ENCODE measurements at places on chromosomes 2 and 18.

DNA sequence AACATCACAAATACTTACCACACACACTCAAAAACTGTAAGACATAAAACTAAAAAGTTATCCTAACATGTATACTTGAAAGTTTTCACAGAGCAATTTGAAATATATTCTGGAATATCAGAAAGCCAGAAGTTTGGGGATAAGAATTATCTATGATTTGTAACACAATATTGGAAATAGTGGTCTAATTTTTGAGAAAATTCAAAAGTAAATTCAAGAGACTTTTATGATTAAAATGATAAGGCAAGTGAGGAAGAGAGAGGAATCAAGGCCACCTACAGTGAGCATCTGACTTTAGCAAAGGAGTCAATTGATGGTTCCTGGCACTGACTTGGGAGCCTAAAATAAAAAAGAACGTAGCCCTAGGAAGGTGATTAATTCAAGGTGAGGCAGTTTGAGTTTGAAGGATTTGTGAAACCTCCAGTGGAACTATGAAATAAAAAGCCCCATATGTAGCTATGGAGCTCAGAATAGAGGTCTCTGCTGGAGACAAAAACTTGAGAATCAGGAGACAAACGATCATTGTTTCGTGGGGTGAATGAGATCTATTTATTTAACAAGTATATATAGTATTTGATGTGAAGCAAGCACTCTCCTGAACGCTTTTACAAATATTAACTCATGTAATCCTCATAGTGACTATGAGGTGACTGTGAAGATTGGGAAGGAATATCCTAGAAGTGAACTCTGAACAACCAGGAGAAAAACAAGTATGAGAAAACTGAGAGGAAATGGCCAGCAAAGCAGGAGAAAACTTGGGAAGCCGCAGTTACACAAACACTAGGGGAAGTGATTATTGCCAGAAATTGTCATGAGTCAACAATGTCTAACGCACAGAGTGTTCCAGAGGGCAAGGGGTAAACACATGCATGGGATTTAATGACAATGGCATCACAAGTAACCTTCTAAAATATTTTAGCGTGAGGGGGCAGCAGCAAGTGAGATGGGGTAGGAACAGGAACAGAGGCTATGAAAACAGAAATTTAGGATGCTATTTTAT lies 12.8 kb downstream of the TFPI start:
- H3K27ac ChIP-seq = no peak overlapping the region
- no peak overlapping the region for H3K4me3 ChIP-seq
- no peaks in the 10 kb centered on the region for H3K4me1 ChIP-seq
- peaks cover 6% of the 10 kb centered on the region for H3K27me3 ChIP-seq
- H3K36me3 ChIP-seq = no peaks in the 10 kb centered on the region
- DNase-seq = no peak

GRCh38 chr18:79914614-79915160 lies 36.8 kb downstream of the SLC66A2 start:
- H3K4me1 ChIP-seq = peaks cover 24% of the 10 kb centered on the region
- peak overlapping the region; percentile 14 for H3K27ac ChIP-seq
- H3K4me3 ChIP-seq = peak overlapping the region; percentile 31

- peaks cover 18% of the 10 kb centered on the region for H3K4me1 ChIP-seq
- H3K27ac ChIP-seq = no peak overlapping the region
- no peaks in the 10 kb centered on the region for H3K27me3 ChIP-seq
Observed at GRCh38 chr2:225091336-225091735, 49.1 kb upstream of the DOCK10 start.

DNA sequence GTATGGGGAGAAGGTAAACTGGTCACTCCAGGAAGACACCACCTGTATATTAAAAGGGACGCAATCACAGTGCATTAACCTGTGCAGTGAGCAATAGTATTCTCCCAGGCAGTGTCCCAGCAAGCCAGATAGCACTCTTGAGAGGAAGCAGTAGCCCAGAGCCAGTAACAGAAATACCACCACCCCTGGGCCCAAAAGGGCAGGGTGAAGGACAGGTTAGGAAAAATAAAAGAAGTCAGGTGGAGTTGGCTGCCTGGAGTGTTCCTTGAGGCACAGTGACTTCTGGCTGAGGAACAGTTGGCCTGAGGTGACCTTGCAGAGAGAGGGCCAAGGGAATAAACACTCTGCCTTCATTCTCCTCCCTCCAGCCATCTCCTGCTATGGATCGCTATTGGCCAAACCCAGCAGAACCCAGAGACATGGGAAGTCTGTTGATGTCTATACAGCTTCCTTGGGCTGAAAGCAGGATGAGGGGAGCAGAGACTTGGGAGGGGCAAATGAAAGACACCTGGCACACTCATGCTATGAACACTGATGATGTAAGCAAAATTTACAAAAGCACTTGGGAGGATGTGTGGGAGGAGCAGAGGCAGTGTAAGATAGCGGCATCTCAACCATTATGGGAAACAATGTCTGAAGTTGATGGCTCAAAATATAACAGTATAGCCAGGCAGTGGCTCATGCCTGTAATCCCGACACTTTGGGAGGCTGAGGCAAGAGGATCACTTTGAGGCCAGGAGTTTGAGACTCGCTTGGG lies 7.5 kb downstream of the C18orf32 start:
- peaks cover 37% of the 10 kb centered on the region for H3K4me1 ChIP-seq
- no peak for DNase-seq
- peak overlapping the region; percentile 66 for H3K27ac ChIP-seq
- H3K27me3 ChIP-seq = no peaks in the 10 kb centered on the region
- no peak overlapping the region for H3K4me3 ChIP-seq

GRCh38 chr2:236570081-236570868 lies 650 bp downstream of the ACKR3 start:
- peaks cover 20% of the 10 kb centered on the region for H3K4me1 ChIP-seq
- H3K27me3 ChIP-seq = no peaks in the 10 kb centered on the region
- no peak overlapping the region for H3K4me3 ChIP-seq
- H3K36me3 ChIP-seq = no peaks in the 10 kb centered on the region

- no peaks in the 10 kb centered on the region for H3K4me1 ChIP-seq
- no peak overlapping the region for H3K4me3 ChIP-seq
- H3K27me3 ChIP-seq = no peaks in the 10 kb centered on the region
Observed at GRCh38 chr2:106299696-106300095, 105.6 kb upstream of the UXS1 start.

GRCh38 chr18:74878267-74878666 lies 280.6 kb downstream of the ZNF407 start:
- no peak overlapping the region for H3K4me3 ChIP-seq
- H3K36me3 ChIP-seq = peaks cover 3% of the 10 kb centered on the region
- H3K27ac ChIP-seq = no peak overlapping the region
- DNase-seq = no peak
- H3K4me1 ChIP-seq = no peaks in the 10 kb centered on the region

GRCh38 chr2:106323337-106324013 lies 129.4 kb upstream of the UXS1 start:
- no peak overlapping the region for H3K4me3 ChIP-seq
- no peaks in the 10 kb centered on the region for H3K27me3 ChIP-seq

DNA sequence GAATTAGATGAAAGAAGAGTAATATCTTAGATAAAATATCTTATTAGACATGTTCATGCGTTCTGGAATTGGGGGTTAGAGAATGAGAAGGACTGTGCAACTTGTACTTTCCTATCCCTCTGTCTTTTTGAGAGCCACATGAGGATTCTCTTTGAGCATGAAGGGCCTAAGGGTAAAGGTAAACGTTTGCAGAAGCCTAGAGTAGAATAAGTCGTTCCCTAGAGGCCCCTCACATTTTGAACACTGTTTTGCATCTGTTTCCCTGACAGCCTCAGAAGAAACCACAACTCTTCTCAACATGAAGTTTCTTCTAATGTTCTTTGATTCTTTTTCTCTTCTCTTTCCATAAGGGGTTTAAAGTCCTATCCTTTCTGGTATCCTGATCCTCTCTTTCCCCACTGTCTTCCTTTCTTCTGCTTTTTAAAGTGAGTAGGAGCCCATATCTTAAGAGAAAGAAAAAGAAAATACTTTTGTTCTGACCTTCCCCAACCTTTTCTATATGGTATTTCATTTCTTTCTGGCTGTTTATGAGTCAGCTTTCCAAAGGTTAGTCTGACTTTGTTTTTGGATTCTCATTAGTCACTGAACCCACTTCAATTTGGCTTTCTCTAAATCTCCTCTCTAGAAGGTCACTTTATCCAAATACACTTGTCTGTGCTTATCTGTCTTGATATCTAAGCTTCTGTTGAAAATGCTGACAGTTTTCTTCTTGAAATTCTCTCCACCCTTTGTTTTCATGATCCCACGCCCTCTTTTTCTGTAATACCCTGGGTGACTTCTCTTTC lies 34.8 kb downstream of the PPP1R1C start:
- peaks cover 4% of the 10 kb centered on the region for H3K27me3 ChIP-seq
- H3K4me1 ChIP-seq = no peaks in the 10 kb centered on the region
- no peak overlapping the region for H3K4me3 ChIP-seq
- no peak overlapping the region for H3K27ac ChIP-seq
- no peak for DNase-seq

DNA sequence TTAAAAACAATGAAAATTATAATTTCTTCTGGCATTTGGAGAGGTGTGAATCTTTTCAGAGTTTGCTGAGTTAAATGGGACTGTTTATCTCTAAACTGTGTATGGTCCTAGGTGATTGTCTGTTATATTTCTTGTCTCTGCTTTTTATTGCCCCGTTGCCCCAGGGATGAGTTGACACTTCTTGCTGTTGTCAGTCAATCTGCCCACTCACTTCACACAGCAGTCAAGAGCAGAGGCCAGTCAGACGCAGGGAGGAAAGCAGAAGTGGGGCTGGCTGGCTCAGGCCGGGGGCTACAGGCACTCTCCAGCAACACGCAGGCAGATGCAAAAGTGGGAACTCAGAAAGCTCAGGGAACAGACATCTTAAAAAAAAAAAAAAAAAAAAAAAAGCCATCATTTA lies 365.2 kb downstream of the CLIP4 start:
- H3K4me1 ChIP-seq = no peaks in the 10 kb centered on the region
- peaks cover 16% of the 10 kb centered on the region for H3K27me3 ChIP-seq
- no peaks in the 10 kb centered on the region for H3K36me3 ChIP-seq
- no peak overlapping the region for H3K4me3 ChIP-seq

DNA sequence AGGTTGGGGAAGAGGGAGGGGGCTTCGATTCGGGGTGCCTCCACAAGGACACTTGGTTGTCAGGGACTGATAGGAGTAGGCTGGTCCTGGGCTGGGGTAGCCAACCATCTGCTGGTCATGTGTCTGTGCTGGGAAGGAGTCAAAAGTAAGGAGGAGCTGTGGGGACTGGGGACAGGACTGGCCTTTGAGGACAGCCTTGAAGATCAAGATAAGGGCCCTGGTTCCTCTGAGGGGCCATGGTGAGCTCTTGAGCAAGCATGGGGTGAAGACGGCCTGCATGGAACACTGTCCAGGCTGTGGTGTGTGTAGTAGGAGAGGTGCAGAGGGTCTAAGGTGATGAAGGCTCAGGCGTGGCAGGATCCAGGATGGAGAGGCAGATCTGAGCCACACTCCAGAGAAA lies 1.7 kb downstream of the CYP27A1 start:
- no peak overlapping the region for H3K4me3 ChIP-seq
- DNase-seq = no peak
- no peaks in the 10 kb centered on the region for H3K36me3 ChIP-seq
- H3K27ac ChIP-seq = no peak overlapping the region
- H3K27me3 ChIP-seq = peaks cover 72% of the 10 kb centered on the region

DNA sequence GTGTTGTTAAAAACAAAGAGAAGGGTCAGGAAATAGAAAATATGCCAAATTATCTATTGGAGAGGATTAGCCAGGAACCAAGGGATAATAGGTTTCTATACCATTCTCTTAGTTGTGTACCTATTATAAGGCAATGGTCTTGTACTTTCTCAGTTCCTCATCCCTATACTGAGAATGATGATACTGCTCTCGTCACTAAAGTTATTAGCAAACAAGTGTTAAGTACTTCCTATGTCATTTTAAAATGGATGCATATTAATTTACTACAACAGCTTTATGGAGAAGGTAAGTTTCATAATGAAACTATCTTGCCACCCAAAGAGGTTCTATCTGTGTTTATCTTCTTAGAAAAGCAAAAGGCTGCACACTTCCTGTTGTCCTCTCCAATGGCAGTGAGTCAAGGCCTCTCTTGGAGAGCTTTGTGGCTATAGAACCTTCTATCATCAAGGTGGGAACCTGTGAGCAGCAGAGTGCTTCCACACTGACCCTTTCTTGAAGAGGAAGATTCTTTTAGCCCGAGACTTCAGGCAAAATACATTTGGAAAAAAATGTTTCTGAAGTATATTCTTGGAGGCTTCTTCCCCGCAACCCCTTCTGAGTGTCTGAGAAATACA lies 460.7 kb upstream of the FANCL start:
- no peak overlapping the region for H3K4me3 ChIP-seq
- H3K36me3 ChIP-seq = no peaks in the 10 kb centered on the region
- no peak overlapping the region for H3K27ac ChIP-seq
- peaks cover 7% of the 10 kb centered on the region for H3K27me3 ChIP-seq
- DNase-seq = no peak

DNA sequence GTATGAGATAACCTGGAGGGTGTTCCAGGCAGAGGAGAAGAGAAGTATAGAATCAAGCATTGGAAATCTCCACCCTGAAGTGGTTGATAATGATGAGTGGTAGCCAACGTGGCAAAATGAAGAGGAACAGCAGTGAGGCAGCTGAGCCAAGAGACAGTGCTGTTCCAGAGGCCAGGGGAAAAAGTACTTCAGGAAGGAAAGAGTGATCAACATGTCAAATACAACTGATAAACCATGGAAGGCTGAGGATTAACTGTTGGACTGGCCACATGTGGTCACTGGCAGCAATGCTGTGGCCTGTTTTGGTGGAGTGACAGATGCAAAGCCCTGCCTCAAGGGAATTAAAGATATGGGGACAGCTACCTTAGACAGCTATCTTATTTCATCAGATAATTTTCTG lies 51.9 kb upstream of the RMP24 start:
- no peaks in the 10 kb centered on the region for H3K36me3 ChIP-seq
- DNase-seq = no peak
- no peak overlapping the region for H3K27ac ChIP-seq
- H3K4me3 ChIP-seq = no peak overlapping the region
- H3K27me3 ChIP-seq = peaks cover 15% of the 10 kb centered on the region

Data from activated T-cell treated with anti-CD3 and anti-CD28 coated beads, Interleukin-2, amount 50 U/mL, for 72 hours (primary cell).